GM18507 (cell line): ENCODE measurements at places on chromosomes 5 and 9.

- no peak for DNase-seq
Measured at GRCh38 chr5:58803056-58803455, 220.2 kb downstream of the RAB3C start.

DNA sequence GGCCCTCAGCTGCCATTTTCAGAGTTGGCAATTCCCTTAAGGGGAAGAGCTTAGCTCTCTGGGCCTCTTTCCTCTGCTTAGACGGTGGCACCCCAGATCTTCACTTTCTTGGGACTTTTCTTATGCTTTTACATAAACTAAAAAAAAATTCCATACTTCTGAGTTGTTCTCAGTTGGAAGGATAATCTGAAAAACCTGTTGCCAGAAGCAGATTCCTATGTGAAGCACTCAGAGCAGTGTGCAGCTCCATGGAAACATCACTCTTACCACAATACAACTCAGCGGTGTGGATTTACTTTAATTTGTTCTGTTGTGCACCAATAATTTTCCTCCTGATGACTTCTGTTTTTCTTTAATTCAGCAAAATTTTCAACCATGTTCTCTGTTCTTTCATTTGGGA is 44.1 kb upstream of the MROH2B start:
- no peak for DNase-seq

- no peak for DNase-seq
Measured at GRCh38 chr5:149930043-149930748, 14.4 kb downstream of the PDE6A start.

- DNase-seq, result no peak
Measured at GRCh38 chr9:27801545-27801944, 228.3 kb upstream of the C9orf72 start.

DNA sequence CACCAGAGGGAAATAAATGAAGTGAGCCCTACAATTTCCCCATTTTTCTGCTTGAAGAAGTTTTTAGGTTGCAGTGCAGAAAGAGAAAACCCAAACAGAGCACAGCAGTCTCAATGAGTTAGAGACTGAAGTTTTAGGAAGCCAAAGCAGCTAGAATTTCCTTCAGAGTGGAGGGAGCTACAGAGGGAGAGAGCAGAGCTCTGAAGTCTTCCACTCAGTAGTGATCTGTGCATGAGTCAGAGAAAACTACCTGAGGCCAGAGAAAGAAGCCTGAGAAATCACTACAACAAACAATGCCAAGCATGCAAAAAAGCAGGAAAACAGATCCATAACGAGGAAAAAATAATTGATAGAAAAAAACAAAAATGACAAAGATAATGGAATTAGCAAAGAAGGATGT is 17.9 kb upstream of the NDUFB6 start:
- no peak for DNase-seq

DNA sequence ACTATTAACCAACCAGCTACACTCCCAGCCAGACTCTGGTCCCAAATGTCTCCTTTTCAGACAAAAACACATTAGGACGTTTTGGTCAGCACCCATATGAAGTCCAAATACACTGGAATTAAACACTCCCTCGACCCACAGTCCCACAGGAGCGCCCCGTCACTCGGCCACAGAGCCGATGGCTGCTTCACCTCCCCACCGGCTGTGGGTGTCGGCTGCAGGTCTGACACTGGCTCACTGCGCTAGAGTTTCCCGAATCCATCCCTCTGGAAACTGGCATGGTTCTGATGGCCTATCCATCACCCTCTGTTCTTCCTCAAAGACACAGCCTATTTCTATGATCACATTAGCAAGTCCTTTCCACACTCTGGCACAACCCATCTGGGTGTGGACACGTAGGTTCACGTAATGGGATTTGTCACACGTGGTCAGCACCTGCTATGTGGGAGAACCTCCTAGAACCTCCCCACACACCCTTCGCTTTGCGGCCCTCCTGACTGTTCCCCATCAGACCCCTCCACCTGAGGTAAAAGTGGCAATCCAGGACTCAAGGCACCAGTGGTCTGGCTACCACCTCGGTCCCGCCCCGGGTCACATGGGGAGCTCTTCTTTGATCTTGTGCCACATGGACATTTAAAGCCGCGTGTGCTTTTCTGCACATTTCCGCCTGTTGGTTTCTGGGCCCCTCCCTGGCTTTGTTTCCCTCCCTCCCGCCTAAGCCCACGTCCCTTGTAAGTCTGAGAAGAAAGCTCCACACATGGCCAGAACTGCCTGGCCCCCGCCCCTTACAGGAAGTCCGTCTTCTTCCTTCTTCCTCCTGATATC is 131.1 kb upstream of the PHYKPL start:
- DNase-seq, result no peak

DNA sequence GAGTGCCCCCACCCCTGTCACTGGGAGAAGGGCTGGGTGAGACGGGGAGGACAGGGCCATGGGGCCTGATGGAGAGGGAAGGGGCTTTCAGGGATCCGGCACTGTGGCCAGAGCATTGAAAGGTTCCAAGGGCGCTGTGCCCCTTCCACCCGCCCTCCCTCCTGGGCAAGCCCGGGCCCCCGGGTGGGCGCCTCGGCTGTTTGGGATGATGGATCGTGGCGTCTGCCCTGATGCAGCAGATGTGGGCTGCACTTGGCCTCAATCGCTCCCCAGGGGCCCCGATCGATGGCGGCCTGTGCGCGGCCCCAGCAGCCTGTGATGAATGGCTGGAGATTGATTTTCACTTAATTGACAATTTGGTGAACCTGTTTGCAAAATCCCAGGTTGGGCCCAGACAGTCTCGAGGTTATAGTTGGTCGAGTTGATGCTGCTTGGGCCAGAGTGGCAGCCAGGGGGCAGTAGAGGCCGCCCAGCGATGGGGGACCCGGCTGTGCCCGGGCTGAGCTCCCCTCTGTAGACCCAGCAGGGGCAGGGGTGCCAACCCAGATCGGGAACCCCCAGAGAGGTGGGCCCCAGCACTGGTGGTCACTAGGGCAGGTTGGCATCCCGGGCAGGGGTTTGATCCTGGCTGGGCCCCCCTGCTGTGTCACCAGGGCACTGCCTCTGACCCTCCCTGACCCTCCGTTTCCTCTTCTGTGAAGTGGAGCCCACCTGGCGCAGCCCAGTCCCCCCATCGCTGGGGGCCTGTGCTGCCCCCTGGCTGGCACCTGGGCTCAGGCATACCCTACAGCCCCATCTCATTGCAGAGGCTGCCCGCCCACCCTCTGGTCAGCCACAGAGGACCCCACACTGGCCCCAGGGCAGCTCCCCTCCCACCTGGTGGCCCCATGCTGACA is 34.7 kb downstream of the LHX3 start:
- DNase-seq, result peak; percentile 67

DNA sequence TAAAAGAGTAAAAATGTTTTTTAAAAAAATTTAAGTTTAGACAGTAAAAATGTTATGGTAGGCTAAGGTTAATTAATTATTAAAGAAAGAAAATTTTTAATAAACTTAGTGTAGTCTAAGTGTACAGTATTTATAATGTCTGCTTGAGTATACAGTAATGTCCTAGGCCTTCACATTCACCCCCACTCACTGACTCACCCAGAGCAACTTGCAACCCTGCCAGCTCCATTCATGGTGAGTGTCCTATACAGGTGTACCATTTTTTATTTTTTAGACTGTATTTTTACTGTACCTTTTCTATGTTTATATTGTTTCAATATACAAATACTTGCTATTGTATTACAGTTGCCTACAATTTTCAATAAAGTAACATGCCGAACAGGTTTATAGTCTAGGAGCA is 234.1 kb downstream of the AUH start:
- no peak for DNase-seq

GRCh38 chr5:137741718-137742117 is 5.8 kb upstream of the KLHL3 start:
- DNase-seq, result no peak

- DNase-seq, result no peak
Measured at GRCh38 chr5:124783794-124784193, 37.4 kb upstream of the ZNF608 start.

DNA sequence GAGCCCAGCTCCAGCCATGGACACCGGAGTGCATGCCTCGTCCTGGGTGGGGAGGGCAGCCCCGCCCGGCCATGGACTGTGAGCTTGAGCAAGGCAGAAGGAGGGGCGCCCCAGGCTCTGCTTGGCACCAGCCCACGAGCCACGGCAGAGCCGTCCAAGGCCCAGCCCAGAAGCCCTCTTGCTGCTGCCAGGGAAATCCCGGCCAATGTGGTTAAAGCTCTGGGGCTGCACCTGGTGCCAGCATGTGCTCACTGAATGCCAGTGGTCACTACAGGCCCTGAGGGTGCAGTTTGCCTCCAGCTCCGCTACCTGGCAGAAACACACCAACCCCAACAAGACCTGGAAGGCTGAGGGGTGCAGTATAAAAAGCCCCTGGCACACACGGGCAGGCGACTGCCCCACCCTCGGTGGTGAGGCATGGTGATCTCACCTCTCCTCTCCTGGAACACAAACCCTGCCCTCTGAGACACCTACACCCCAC is 11.8 kb downstream of the BRD3 start:
- no peak for DNase-seq

- DNase-seq, result no peak
Measured at GRCh38 chr9:99531313-99531712, 290.4 kb upstream of the NR4A3 start.

- no peak for DNase-seq
Measured at GRCh38 chr9:7370988-7371387, 428.6 kb downstream of the DMAC1 start.

- DNase-seq, result no peak
Measured at GRCh38 chr5:132546108-132546507, 2.8 kb upstream of the IL5 start.

GRCh38 chr9:21710548-21711191 is 91.8 kb upstream of the MTAP start:
- DNase-seq, result no peak

DNA sequence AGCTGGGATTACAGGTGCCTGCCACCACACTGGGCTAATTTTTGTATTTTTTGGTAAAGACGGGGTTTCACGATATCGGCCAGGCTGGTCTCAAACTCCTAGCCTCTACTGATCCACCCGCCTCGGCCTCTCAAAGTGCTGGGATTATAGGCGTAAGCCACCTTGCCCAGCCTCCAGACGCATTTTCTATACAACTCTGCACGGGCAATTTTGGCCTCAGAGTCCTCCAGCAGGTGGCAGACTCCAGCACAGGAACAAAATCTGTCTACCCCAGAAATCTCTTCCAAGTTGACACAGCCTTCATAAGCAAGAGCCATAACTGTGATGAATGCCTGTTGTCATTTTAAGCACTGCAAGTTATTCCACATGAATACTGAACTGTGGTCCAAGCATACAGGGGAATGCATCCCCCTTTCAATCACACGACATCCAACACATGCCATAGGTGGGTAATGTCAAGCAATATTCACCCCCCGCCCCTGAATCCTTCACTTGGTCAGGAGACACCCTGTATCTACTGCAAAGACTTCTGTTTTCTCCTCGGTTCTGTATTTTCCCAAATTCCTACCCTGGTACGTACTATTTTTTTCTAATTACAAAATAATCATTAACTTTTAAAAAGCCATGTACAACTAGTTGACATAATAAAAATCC is 50.8 kb downstream of the ALDH7A1 start:
- DNase-seq, result peak; percentile 22

DNA sequence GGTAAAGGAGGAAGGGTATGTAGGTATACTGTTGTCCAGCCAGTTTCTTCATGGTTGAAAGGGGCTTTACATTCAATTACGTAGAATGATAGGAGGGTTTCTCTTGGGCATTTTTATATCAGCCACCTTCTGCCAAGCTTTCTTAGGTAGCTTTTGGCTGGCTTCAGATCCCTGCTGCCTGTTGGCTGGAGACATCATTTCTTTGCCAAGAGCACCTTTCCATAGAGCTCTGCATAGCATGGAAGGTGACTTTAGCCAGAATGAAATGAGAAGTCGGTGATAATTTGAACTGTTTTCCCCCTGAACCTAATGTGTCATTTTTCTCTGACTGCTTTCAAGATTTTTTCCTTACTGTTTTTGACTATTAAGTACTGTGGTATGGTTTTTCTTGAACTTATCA is 26.9 kb downstream of the TMEFF1 start:
- no peak for DNase-seq

DNA sequence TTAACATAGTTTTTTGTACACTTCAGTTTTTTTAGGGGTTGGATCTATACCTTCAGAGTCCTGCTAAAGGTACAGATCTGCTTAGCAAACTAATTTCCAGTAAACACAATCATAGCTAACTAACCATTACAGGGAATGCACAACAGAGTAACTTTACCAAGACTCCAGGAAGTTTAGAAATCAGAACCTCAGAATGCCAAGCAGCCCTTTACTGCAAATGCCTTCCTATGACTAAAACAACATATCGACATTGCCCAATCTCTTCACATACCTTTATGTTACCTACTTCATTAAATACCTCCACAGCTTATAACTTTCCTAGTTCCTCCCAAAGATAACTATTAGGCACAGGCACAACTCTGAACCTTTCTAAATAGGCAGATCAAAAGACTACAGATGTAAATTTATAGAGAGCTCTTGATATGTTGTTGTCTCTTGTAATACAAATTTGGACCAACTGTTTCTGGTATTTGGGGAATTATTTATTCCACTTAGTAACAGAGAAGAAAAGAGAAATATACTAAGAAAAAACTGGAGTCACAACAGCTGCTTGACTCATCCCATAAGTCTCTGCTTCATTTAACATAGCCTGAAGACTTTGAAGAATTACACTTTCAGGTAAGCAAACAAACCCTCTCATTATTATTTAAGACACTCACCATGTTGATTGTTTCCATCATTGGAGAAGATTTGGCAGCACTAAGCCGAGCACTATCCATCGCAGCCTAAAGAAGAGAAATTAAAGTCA is 46.0 kb upstream of the OR2K2 start:
- no peak for DNase-seq

DNA sequence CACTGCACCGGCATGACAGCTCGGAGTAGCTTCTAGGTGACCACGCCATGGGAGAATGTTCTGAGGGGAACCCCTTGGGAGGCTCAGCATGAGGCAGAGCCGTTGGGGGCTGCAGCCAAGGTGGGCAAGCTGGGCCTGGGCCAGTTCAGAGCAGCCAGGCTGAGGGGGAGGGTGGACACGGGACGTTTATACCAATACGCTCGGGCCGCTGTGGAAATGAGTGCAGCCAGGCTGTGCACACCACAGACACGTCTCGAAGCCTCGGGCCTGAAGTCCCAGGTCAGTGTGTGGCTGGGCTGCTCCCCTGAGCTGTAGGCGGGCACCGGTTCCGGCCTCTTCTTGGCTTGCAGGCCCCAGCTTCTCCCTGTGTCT is 28.9 kb upstream of the SLC12A7 start:
- no peak for DNase-seq
